ENCODE measurements at places on chromosomes 13 and 19.

DNA sequence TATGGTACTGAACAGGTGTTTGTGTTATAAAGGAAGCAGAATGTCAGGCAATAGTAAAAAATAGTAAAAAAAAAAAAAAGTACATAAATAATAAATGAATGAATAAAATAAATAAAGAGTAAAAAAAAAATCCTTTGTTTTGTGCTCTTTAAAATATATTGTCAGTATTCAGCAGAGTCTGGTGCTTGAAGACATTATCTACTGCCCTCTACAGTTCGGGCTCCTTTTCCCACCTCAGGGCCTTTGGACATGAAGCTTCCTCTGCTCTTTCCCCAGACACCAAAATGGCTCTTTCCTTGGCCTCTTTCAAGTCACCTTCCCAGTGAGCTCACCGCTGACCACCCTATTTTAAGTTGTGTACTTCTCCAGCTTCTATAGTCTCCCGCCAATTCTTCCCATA is 137.5 kb downstream of the TNFRSF19 start:
- DNase-seq, result peak; percentile 59

DNA sequence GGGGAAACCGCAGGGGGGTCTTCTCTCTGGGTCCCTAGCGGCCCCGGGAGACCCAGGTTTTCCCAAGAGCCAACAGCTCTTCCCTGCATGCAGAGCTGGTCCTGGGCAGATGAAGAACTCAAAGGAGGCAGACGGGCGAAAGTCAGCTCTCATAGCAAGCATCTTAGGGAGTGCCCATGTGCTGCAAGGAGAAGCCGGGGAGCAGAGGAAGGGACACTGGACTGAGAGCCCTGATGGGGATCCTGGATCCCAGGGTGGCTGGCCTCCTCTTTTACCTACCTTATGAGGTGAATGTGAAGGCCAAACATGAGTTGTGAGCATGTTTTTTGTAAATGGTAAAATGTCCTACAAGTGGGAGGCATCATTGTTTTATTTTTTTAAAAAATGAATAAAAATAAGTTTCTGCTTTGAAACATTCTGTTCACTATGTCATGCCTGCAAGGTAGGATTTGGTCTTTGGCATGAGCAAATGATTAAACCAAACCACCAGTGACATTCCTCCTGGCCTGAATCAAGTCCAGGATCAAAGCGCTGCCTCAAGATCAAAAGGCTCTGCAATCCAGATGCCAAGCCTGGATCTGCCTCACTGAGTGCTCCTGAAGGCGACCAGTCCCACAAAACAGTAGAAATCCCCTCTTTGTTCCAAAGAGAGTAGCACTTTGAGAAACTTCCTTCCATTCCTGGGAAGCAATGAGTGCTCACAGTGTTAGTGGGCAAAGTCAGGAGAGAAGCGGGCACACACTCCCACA is 92.2 kb upstream of the SERP2 start:
- DNase-seq, result no peak

- DNase-seq, result no peak
These were observed 153.8 kb downstream of the KCTD12 start for GRCh38 chr13:76732367-76732766.

GRCh38 chr19:39553082-39553652 is 13.2 kb upstream of the EID2 start:
- DNase-seq, result no peak

GRCh38 chr13:45215392-45216077 is 14.7 kb upstream of the KCTD4 start:
- no peak for DNase-seq

GRCh38 chr19:958967-959855 is 24.9 kb upstream of the WDR18 start:
- peak; percentile 87 for DNase-seq

DNA sequence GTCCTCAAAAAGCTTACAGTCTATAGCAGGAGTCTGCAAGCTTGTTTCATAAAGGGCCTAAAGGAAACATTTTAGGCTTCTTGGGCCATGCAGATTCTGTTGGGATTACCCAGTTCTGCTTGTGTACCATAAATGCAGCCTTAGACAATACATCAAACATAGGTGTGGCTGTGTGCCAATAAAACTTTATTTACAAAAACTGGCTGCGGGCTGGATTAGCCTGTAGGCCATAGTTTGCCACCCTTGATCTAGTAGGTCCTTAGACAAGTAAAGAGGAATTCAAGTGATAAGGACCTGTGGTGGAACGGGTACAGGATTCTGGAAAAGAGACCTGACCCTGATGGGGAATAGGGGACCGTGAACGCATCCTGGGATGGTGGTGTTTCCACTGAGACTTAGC is 51.9 kb downstream of the ESD start:
- DNase-seq, result no peak

GRCh38 chr19:48296963-48297734 is 27.3 kb downstream of the ZNF114 start:
- no peak for DNase-seq

DNA sequence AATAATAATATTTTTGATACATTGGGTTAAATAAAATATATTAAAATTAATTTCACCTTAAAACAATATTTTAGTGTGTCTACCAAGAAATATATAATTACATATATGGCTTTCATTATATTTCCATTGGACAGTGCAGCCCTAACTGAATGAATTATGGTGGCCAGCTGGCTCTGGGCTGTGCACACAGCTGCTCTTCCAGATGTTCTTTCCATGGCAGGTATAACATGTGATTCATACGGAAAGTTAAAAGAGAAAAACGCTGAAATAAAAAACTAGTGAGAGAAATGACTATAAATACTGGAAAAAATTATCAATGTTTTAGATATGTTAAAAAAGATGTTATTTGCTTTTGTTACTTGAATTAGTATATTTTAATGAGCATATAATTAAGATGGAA is 216.3 kb downstream of the RGCC start:
- DNase-seq, result no peak

DNA sequence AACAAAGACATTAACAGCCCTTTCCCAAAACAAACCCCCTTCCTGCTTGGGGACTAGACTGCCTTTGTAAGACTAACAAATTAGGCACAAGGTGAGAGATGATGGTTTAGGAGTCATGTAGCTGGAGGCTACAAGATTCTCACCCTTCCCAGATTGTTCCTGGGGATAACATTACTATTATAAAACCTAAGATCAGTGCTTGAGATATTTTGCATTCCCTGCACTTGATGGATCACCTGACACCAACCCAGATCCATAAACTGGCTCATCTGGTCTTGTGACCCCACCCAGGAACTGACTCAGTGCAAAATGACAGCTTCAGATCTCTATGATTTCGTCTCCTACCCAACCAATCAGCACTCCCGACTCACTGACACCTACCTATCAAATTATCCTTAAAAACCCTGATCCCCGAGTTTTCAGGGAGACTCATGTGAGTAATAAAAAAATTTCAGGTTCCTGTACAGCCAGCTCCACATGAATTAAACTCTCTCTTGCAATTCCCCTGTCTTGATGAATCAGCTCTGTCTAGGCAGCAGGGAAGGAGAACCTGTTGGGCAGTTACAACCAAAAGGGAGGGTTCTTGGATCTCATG is 2.4 kb upstream of the ZNF616 start:
- peak; percentile 95 for DNase-seq

- no peak for DNase-seq
These were observed 67.3 kb downstream of the SLC15A1 start for GRCh38 chr13:98685146-98685545.

DNA sequence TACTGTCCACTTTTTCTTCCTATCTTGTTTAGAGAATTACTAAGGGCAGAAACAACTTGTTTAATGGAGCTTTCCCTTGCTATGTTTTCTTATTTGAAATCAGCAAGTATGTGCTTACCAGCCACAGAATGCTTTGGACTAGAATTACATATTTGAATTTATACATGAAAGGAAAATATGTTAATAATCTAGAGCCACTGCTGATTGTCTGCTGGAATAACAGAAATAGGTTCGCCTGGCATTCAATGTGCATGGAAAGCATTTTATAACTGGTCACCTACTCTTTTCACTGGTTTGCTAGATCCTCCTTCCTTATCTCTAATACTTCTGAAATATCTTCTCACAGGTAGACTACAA is 8.0 kb downstream of the EFNB2 start:
- DNase-seq, result no peak

DNA sequence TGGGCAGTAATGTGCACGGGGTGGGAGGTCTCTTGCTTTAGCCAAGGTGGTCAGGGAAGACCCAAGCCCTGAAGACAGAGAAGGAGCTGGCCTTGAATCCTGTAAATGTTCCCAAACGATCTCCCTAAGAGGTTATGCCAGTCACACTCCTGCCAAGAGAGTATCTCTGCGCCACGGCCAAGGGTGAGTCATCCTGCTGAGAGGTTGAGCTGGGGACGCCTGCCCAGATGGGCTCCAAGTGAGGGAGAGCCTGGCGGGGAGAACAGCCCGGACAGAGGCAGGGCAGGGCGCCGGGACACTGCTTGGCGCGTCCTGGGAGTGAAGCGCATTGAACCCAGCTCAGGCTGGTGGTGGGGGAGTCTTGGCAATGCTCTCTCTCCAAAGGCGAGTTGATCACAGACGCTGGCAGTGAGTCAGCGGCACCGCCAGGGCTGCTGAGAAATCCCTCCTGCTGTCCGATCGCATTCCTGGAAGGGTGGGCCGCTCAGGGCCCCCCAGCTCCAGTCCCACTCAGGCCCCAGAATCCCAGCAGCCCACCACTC is 16.4 kb downstream of the SULT2B1 start:
- peak; percentile 86 for DNase-seq

DNA sequence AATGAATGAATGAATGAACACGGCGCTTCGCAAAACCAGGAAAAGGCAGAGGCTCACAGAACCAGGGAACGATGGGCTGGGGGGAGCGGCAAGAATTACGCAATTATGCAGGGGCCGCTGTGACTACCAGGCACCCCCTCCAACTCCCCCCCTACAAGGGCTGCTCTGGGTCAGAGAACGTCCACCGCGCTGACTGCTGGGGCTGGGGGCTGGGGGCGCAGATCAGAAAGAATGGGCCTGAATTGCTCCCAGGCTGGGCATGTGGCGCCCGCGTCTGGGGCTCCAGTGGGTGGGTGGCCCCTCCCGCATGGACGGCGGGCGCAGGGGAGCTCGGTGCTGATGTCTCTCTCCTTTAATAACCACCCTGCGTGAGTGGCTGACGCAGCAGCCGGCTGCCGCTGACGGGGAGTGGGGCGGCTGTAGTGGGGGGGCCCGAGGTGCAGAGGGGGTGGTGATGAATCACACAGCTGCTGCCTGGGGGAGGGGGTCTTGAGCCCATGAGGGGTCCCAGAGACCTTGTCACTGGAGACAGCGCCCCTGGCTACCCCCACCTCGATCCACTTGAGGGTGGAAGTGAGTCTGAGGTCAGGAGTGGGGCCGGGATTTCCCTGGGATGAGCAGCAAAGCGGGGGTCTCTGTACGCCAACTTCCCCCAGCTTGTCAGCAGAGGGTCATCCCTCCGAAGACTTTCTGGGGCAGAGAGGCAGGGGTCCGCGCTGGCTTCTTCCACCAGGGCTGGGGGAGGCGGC is 1.5 kb upstream of the CIRBP start:
- no peak for DNase-seq

DNA sequence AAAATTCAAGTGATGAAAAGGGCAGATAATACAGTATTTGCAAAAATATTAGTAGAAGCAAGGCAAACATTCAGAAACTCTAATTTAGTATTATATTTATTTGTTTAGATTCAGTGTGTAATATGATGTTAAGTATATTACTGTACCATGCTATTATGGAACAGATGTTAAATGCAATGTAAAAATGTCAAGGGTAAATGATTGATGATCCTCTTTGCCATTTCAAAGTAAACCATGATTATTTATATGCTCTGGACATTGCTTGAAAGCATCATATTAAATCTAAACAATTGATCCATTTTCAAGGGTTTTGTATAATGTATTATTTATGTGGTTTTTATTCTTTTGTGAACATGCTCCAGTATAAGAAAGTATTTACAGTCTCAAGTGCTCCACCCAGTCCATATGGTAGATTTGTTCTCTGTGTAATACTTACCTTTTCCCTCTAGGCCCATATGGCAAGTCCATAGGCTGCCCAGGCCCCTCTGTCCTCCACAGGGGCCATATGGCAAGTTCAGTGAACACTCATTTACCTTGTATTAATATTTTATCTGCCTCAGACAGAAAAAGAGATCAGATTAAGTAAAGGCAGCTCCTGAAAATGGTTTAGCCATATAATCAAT is 353.5 kb downstream of the DACH1 start:
- no peak for DNase-seq

DNA sequence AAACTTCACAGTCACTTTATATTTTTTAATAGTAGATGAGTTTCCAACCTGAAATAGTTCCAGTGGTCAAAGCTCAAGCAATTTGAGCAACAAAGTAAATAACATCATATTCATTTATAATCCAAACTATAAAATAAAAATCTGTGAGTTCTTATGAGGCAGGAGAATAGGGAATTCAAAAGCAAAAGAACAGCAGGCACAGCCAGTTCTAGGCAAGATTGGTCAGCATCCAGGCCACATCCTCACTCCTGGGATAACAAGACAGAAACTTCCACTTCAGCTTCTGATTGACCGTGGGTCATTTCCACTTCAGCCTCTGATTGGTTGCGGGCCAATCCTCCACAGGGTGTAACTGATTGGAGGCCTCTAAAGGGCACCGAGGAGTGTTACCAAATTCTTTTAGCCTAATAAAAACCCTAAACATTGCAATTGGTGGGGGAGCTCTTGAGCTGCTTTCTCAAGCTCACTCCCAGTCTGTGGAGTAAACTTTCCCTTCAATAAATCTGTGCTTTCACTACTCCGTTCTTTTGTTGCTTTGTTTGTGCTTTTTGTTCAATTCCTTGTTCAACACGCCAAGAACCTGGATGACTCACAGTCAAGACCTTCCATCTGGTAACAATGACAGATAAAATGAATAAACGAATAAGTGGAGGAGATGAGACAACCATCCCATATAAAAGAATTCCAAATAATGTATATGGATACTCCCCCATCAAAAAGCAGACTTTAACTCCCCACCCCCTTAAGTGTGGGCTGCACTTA is 42.6 kb upstream of the AMER2 start:
- DNase-seq, result peak; percentile 48

DNA sequence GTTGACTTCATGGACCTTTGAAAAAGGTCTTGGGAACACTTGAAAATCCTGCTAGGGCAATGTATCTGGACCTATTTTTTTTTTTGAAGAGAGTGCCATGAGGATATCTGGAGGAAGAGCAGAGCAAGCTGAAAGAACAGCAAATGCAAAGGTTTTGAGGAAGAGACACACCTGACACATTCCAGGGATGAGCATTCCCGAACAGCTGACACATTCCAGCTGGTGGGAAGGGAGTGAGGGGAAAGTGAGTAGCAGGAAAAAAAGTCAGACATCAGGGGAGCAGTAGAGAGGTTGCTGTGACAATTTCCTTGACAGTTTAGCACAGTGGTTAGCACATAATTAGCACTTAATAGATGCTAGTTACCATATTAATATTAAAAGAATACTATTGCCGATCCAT is 14.7 kb downstream of the DGKH start:
- DNase-seq, result peak; percentile 33

- DNase-seq, result no peak
These were observed 1344.6 kb downstream of the OLFM4 start for GRCh38 chr13:54373211-54373610.

GRCh38 chr13:25179832-25180774 is 8.0 kb upstream of the AMER2 start:
- no peak for DNase-seq

- peak; percentile 80 for DNase-seq
These were observed 9.3 kb downstream of the EBPL start for GRCh38 chr13:49681842-49682435.

All from epithelial cell of esophagus (primary cell).